ENCODE measurements at places on chromosomes 1 and 21. TPM values are rescaled to one million over a fixed set of nuclear protein-coding genes. Genes with fewer than 3 reads are reported as not detected.

- peak; percentile 83 for DNase-seq
Observed at GRCh38 chr1:159891275-159892157, 8.4 kb downstream of the CFAP45 start.

DNA sequence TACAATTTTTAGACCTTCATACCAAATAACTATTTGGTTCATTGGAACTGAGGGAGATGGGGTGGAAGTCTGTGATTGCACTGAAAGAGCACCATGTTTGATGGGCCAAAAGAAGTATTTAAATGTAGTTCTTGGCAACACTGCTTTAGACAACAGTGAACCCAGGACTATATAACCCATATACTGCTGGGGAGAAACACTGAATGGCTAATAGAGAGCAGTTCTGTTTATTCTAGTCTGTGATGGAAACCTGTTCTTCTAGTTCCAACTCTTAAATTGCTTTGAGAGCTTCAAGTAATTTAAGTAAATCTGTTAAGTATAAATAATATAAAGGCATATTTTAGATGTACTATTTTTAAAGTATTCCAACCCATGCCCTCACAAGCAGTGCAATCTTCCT, 96.3 kb downstream of the NIBAN1 start:
- DNase-seq, result no peak

DNA sequence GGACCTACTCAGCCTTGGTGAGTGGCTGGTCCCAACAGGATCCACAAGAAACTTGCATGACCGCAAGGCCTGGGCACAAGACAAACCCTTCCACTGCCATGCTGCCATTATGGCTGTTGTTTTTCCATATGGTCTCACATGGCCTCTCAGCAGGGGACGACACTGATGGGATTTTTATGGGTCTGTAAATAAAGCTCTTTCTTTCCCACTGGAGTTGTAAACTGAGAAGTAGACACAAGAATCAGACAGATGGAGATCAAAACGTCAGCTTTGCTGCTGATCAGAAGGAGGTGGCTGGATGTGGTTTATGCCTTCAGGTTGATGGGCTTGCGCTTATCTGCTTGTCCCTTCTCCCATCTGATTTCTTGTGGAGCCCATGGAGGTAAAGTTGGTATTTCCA, 138.1 kb upstream of the KCNJ6 start:
- no peak for DNase-seq

GRCh38 chr1:41738475-41738874, 180.2 kb downstream of the HIVEP3 start:
- DNase-seq, result no peak

Gene AQP10
- not detected for total RNA-seq

Gene LMOD1
- 6.4 TPM for total RNA-seq

Gene NPL
- 2.4 TPM for total RNA-seq

Gene NBPF3
- 44.8 TPM for total RNA-seq

Gene CDCP2
- not detected for total RNA-seq
